ENCODE measurements at places on chromosomes 6 and 20.

DNA sequence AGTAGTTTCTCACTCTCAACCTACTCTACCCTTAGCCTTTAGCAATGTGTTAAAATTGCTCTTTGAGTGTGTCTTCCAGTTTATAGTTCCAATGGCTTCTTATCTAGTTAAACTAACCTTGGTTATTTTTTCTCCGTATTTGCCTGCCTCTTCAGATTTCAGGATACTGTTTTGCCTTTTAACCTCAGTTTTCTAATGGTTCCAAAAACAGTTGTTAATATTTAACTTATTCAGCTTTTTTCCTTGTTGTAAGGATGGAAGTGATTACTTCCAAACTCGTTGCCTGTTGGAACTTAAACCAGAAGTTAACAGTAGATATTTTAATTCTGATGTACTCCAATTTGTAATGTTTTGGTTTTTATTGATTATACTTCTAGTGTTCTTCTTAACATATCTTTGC is 1574.9 kb downstream of the HACE1 start:
- DNase-seq, result no peak

DNA sequence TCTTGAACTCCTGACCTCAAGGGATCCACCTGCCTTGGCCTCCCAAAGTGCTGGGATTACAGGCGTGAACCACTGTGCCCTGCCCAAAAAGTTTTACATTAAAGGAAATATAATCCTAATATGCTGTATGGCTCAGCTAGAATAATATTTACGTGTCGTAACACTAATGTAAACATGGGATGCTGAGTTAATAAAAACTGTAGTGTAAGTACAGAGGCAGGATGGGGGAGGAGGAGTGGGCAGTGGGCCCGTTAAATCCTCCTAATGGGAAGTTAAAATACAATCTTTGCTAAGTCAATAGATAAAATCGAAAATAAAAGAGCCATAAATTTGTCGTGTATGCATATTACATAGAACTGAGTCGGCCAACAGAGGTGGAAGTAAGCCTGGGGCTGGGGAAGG is 12.1 kb upstream of the IP6K3 start:
- no peak for DNase-seq

- DNase-seq, result no peak
These were observed 28.4 kb downstream of the COL19A1 start for GRCh38 chr6:69894578-69895347.

GRCh38 chr20:20241976-20242375 is 125.9 kb upstream of the INSM1 start:
- DNase-seq, result no peak

DNA sequence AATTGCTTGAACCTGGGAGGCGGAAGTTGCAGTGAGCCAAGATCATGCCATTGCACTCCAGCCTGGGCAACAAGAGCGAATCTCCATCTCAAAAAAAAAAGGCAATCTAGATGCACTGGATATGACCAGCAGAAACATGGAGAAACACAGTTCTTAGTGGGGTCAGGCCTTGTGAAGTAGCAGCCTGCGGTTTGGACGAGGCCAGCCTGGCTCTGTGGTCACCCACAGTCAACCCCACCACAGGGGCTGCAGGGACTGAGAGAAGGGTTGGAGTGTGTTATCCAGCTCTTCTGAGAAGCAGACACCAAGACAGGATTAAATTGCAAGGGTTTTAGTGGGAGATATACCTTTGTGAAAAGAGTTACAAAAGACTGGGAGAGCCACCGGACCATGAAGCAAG is 194.3 kb upstream of the PROKR2 start:
- no peak for DNase-seq

DNA sequence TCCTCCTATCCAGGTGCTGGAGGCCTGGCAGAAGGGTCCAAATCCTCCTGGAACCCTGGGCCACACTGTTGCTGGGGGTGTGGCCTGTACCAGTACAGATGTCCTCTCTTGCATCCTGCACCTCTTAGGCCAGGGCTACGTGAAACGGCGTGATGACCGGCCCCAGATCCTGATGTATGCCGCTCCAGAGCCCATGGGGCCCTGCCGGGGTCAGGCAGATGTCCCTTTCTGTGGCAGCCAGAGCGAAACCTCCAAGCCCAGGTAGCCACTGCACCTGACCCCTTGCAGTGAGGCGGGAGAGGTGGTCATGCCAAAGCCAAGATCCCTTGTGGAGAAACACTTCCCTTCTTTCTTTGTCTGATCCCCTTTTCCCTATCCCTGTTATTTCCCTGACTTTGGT is 14.2 kb downstream of the DNPH1 start:
- DNase-seq, result no peak

Measured in left lung (tissue), 14 donors.